Ureter (tissue), 1 donor: ENCODE measurements at places on chromosomes 1 and 21. TPM values are rescaled to one million over a fixed set of nuclear protein-coding genes. Genes with fewer than 3 reads are reported as not detected.

- no peak for DNase-seq
Measured at GRCh38 chr1:31335007-31335406, 37.9 kb downstream of the FABP3 start.

GRCh38 chr21:22585558-22585957, 1587.3 kb downstream of the NCAM2 start:
- DNase-seq = no peak

DNA sequence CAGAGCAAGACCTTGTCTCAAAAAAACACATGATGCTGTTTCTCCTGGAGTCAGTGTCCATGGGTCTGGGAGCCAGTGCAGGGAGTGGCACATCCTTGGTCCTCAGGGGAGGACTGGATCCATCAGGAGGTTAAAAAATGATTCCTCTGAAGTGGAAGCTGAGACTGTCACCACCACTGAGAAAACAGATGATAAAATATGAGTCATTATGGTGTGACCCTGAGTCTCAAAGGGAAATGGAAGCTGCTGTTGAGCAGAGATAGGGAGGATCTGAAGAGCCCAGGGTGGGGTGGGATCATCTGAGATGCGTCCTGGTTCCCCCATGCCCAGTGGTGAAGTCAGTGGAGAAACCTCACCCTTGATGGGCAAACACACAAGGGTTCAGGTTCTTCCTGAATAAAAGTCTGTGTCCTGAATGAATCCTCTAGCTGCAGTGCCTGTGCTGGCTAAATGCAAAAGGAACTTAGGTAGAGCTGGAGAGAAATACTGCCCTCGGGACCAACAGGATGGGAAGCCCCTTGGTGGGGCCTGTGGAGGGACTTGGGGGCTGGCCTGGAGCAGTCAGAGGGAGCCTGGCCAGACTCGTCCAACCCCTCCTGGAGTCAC, 61.6 kb upstream of the TENT5B start:
- DNase-seq = no peak

DNA sequence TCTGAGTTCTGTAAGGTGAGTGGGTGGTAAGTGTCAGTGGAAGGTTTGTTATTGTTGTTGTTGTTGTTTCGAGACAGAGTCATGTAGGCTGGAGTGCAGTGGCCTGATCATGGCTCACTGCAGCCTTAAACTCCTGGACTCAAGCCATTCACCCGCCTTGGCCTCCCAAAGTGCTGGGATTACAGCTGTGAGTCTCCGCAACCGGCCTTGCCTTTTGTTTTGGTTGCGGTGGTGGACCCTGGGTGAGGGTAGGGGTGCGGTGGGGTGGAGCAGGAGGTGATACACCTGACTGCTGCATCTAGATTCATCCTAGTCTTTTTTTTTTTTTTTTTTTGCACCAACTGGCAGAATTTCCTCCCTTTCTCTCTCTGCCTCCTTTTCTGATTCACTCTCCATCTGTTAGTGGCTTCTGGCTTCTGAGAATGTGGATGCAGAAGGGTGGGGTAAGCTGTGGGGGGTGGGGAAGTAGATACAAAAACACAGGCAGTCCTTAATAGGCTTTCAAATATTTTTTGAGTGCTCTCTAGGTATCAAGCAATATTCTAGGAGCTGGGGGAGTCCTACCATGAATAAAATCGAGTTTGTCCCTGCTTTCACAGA, 4.6 kb upstream of the GMEB1 start:
- DNase-seq = no peak

- no peak for DNase-seq
Measured at GRCh38 chr1:34398241-34398915, 221.7 kb downstream of the C1orf94 start.

- no peak for DNase-seq
Measured at GRCh38 chr1:172404121-172404520, 16.4 kb upstream of the C1orf105 start.

DNA sequence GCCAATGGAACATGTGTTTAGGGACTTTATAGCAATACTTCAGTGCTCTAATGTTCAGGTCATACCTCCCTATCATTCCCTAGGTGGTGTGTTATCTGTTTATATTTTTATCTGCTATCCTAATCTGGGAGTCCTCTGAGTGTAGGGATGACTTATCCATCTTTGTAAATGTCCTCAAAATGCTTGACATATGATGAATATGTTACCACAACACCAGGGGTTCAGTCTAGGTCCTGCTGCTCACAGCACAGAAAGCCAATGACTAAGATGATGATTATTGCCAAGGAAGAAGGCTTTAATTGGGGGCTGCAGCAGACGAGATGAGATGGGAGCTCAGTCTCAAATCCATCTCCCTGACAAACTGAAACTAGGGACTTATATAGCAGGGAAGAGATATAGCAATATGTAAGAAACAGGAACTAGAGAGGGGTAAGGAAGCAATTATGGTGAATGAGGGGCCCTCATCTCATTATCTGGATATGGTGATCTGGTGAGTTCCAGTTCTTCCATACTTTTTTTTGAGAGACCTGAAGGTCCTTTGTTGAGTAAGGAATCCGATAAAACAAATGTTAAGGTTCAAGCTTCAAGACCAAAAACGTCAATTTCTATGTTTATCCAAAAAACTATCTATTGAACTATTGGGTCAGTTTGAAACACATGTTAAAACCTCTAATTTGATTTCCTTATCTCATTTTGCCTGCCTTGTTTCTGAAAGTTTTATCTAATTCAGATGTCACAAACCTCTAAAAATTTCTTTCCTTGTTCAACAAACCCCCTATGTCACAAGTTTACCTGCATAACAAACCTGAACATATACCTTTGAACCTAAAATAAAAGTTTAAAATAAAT, 256.7 kb upstream of the CACYBP start:
- no peak for DNase-seq

CA6 gene
- not detected for total RNA-seq

HAO2 gene
- total RNA-seq = 0.23 TPM

DNA sequence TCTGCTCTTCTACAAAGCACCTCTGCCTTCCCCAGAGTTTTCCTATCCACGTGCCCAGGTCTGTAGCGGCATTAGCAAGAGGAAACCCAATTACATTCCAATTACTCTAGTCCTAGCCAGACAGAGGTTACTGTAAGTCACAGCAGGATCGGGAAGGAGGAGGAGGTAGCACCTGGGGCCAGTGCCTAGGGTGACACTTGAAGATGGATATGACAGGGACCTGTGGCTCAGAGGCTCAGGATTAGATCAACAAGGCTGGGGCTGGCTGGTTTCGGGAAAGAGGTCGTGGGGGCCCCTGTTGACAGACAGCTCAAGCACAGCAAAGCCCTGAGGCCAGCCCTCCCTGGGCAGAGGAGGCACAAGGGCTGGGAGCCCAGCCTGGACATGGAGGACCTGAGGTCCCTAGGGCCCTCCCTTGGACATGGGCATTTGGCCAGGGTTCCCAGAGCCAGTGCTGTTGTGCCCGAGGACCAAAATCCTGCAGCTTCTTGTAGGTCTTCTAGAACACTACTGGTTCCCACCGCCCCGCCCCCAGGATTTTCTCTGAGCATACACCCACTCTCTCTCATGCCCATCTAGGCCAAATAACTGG, 3.0 kb upstream of the HCRTR1 start:
- peak; percentile 37 for DNase-seq

GRCh38 chr1:19036813-19037605, 80.5 kb upstream of the IFFO2 start:
- no peak for DNase-seq

DNA sequence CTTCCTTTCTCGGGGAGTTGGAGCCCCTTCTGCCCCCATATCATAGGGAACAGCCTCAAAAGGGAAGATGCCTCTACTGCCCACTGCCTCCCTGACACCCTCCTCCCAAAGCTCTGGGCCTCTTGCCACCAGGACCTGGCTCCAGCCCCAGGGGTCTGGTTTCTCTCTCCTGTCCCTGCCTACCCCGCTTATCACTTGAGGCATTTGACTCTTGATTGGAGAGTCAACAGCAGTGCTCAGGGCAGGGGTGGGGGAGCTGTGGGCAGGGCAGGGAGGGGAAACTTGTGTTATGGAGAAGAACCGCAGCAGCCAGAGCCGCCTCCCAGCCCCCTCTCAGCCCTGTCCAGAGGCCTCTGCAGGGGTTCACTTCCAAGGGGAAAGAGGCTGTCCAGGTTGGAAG, 573 bp downstream of the TRIM63 start:
- DNase-seq = no peak

DNA sequence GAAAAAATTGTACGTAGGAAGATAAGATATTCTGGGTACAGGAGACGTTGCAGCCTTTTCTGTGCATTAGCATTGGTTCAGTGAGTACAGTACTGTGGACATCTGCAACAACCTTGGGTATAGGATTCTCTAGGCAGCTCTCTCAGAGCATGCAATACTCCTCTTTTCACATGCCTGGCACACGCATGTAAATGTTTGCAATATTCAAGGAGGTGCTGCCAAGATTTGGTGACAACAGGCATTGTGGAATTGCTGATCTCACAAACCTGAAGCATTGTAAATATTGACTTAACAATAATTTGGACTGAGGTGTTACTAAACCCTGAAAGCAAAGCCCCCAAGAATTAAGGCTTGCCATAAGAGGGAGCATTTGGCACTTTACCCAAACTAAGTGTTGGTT, 126.8 kb downstream of the GRIK1 start:
- no peak for DNase-seq

GRCh38 chr1:43766818-43767525, 59.6 kb downstream of the ST3GAL3 start:
- no peak for DNase-seq

DNA sequence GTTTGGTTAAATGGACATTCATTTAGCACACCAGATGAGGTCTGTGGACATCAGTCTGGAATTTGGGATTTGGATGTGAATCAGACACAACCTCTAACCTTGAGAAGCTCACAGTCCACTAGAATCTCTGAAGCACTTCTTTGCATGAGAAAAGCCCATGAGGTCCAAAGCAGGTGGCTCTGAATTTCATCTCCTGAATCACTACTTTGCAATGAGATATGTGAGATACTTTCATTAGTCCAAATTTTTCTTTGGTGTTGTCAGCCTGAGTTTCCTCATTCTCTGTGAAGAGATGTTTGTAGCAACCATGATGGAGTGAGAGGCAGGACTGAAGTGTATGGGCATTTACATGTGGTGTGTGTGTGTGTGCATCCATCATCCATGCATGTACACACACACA, 16.5 kb upstream of the LCE2D start:
- no peak for DNase-seq

GNG4 gene
- not detected for total RNA-seq

- DNase-seq = no peak
Measured at GRCh38 chr1:51421964-51422363, 91.6 kb upstream of the TTC39A start.

GCSAML gene
- total RNA-seq = 0.91 TPM

- no peak for DNase-seq
Measured at GRCh38 chr1:23037081-23037740, 17.9 kb downstream of the KDM1A start.

DNA sequence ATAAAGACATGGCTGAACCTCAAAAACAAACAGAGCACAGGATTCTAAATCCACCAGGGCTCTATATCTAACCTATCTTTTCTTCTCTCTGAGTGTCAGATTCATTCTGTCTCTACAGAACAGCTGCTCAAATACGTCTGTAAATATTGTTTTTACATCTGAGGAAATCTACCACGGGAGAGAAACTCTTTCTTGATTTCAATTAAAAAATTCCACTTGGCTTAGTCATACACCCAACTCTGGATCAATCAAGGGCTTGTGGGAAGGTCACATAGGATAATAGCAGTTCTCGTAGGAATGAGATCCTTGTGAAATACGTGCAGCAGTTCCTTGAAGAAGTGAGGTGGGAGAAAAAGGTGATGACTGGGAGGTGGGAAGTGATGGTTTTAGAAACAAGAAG, 1355.7 kb upstream of the ADGRL2 start:
- DNase-seq = no peak

DNA sequence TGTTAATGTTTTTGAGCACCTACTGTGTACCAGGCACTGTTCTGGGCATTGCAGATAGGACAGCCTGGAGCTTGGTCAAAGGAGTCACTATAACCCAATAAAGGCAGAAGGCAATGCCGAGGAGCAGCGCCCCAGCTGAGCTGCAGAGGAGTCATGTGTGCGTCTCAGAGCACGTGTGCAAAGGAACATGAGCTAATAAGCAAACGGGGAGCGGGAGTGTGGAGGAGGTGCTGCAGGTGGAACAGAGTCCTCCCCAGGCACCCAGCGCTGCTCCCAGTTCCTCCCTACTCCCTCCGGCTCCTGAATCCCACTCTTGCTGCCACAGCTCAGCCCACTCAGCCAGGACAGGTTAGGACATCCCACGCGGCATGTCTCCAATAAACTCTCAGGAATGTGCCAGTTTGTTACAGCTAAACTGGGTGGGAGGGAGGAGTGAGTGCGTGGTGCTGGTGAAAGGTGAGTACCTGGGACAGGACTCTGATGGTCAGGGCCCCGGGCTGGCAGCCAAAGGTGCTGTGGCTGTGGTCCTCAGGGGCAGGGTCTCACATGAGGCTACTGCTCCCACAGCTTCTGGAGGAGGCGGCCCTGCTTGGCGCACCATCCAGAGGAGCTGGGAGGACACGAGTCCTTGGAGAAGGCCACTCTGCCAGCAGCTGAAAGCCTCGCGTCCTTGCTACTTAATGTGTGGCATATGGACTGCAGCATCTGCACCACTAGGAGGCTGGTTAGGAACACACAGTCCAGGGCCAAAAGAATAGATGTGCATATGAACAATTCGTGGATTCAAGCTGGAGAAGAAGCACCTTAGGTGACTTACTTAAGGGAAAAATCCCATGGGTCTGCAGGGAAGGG, 52.3 kb downstream of the GRIK3 start:
- DNase-seq = no peak

DNA sequence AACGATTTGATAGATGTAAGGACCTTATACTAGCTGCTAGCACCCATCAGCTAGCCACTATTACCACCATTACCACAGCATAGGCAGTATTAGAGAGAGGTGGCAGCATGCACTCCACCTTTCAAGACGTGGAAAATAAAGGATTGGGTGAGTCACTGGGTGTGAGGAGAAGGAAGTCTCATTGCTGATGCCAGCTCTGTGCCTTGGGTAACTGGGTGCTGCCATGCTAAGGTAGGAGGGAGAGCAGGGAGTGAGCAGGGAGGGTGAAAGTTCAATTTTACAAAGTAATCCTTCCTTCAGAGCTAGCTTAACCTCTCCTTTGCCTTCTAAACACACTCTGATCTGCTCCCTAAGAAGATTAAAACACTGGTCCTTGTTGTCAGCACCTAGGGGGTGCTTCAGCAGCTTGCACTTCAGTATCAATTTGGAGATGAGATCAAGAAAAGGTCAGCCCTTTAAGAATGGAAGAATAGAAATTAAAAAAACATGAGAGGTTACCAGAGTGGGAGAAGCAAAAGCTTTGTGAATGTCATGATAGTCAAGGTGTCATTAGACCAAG, 1.8 kb upstream of the LIN9 start:
- DNase-seq = no peak

DNA sequence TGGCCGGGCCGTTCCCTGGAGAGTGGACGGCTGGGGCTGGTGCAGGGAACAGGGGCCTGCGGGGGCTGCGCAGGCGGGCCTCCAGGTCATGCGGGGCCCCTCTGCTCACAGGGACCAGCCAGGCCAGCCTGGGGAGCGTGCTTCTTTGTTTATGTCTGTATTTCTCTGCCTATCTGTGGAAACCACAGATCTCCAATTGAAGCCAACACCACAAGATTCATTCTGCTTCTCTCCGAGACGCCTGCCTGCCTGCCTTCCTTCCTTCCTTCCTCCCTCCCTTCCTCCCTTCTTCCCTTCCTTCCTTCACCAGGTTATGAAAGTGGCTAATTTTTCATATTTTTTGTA, 39.9 kb upstream of the HMGN1 start:
- DNase-seq = no peak

GRCh38 chr1:71557138-71557537, 476.3 kb upstream of the ZRANB2 start:
- DNase-seq = no peak
